ENCODE measurements at places on chromosomes 16 and 17.

GRCh38 chr16:89360760-89361435 is 129.5 kb downstream of the ANKRD11 start:
- no peak overlapping the region for H3K4me3 ChIP-seq
- no peaks in the 10 kb centered on the region for H3K27me3 ChIP-seq
- H3K36me3 ChIP-seq: no peaks in the 10 kb centered on the region
- H3K27ac ChIP-seq: peak overlapping the region; percentile 65

- peaks cover 10% of the 10 kb centered on the region for H3K4me1 ChIP-seq
- H3K4me3 ChIP-seq: no peak overlapping the region
- H3K27me3 ChIP-seq: no peaks in the 10 kb centered on the region
Observed at GRCh38 chr17:57293077-57293476, 36.8 kb downstream of the MSI2 start.

DNA sequence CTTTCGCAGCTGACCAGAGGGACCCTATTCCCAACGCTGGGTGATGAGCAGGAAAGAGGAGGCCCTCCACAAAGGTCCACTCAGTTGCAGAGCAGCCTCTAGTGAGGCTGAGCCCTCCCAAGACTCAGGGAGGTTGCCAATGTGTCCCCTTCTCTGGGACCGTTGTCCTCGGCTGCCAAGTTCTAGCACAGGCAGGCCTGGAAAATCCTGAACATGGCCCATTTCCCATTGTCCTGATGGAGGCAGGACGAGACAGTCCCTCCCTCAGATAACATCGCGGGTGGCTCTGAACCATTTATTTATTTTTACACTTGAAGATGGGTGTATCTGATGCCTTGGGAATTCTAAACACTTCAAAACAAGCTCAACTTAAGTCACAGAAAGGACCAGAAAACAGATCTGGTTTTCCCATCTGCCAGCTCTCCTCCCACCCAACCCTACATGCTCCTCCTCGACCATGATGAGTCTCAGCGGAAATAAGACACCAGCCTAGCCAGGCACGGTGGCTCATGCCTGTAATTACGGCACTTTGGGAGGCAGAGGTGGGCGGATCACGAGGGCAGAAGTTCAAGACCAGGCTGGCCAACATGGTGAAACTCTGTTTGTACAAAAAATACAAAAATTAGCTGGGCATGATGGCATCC is 12.8 kb downstream of the CDIP1 start:
- DNase-seq: no peak
- H3K27me3 ChIP-seq: no peaks in the 10 kb centered on the region
- peaks cover 3% of the 10 kb centered on the region for H3K4me1 ChIP-seq
- H3K27ac ChIP-seq: no peak overlapping the region

- no peak overlapping the region for H3K27ac ChIP-seq
- peak; percentile 66 for DNase-seq
- no peaks in the 10 kb centered on the region for H3K36me3 ChIP-seq
- no peak overlapping the region for H3K4me3 ChIP-seq
- H3K4me1 ChIP-seq: peaks cover 6% of the 10 kb centered on the region
- H3K27me3 ChIP-seq: no peaks in the 10 kb centered on the region
Observed at GRCh38 chr16:69089091-69089910, 16.2 kb upstream of the HAS3 start.

- H3K27me3 ChIP-seq: no peaks in the 10 kb centered on the region
- H3K36me3 ChIP-seq: peaks cover 2% of the 10 kb centered on the region
- DNase-seq: peak; percentile 29
- H3K4me1 ChIP-seq: no peaks in the 10 kb centered on the region
Observed at GRCh38 chr17:76772842-76773525, 35.1 kb downstream of the MFSD11 start.

- no peak overlapping the region for H3K4me3 ChIP-seq
- H3K27ac ChIP-seq: peak overlapping the region; percentile 36
- H3K4me1 ChIP-seq: peaks cover 7% of the 10 kb centered on the region
- no peaks in the 10 kb centered on the region for H3K36me3 ChIP-seq
- DNase-seq: no peak
Observed at GRCh38 chr17:72338304-72338703, 217.5 kb downstream of the SOX9 start.

GRCh38 chr17:81621494-81622130 is 15.3 kb downstream of the NPLOC4 start:
- DNase-seq: no peak
- no peaks in the 10 kb centered on the region for H3K4me1 ChIP-seq
- no peak overlapping the region for H3K27ac ChIP-seq
- H3K36me3 ChIP-seq: peaks cover 17% of the 10 kb centered on the region
- H3K27me3 ChIP-seq: no peaks in the 10 kb centered on the region

- H3K27me3 ChIP-seq: no peaks in the 10 kb centered on the region
- no peak overlapping the region for H3K4me3 ChIP-seq
- H3K36me3 ChIP-seq: no peaks in the 10 kb centered on the region
Observed at GRCh38 chr16:24906199-24906808, 60.5 kb downstream of the SLC5A11 start.

DNA sequence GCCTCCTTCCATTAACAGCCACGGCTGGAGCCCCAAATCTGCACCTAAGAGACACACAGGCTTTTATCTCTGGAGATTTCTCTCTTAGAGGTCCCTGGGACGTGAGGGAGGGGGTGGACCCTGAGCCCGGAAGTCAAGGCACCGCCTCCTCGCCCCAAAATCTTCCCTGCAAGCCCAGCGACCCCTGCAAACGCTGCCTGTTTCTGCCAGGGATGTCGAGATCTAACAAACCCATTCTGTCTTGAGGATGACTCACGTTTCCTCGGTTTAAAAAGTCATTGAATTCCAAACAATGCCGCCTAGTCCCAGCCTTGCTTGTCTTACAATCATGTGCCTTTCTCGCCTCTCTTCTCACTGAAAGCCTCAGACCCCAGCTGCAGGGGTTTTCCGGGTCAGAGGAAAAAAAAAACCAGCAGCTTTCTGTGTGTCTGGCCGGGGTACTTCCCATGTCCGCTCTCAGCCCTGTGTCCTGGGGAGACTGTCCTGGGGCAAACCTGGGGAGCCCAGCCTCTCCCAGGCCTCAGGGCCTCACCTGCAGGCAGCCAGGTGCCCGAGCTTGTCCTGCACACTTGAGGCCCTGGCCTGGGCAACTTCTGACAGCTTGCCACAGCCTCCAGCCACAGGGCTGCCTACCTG is 15.4 kb downstream of the ARL2BP start:
- peak overlapping the region; percentile 95 for H3K27ac ChIP-seq
- H3K27me3 ChIP-seq: no peaks in the 10 kb centered on the region
- H3K36me3 ChIP-seq: no peaks in the 10 kb centered on the region
- peaks cover 5% of the 10 kb centered on the region for H3K4me1 ChIP-seq

GRCh38 chr16:8634991-8635736 is 13.7 kb downstream of the METTL22 start:
- peaks cover 22% of the 10 kb centered on the region for H3K36me3 ChIP-seq
- H3K4me3 ChIP-seq: no peak overlapping the region
- peak; percentile 88 for DNase-seq
- H3K27ac ChIP-seq: no peak overlapping the region

DNA sequence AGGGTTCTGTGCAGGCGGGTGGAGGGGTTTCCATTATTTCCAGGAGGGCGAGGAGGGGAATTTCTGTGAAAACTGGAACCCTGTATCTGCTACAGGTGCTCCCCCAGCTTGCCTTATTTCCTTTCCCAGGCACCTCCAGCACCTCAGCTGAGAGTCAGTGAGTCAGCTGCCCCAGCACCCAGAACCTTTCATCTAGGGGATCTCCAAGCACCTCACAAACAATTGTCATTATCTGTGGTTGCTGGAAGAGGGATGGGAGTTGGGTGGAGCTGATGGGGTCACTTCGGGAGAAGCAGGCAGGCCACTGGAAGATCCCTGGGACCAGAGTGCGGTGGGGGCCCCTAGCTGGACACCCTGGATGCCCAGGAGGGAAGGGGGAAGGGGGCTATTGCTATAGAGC is 10.0 kb upstream of the CLUH start:
- no peak overlapping the region for H3K4me3 ChIP-seq
- H3K27me3 ChIP-seq: no peaks in the 10 kb centered on the region
- H3K27ac ChIP-seq: no peak overlapping the region
- H3K36me3 ChIP-seq: no peaks in the 10 kb centered on the region
- H3K4me1 ChIP-seq: peaks cover 2% of the 10 kb centered on the region

GRCh38 chr17:45394913-45395568 is 37.6 kb downstream of the ARHGAP27 start:
- H3K36me3 ChIP-seq: peaks cover 1% of the 10 kb centered on the region
- no peaks in the 10 kb centered on the region for H3K27me3 ChIP-seq
- H3K4me1 ChIP-seq: peaks cover 3% of the 10 kb centered on the region

GRCh38 chr16:75702242-75702641 is 981 bp upstream of the DUXB start:
- no peaks in the 10 kb centered on the region for H3K4me1 ChIP-seq
- H3K27me3 ChIP-seq: no peaks in the 10 kb centered on the region
- DNase-seq: peak; percentile 24
- no peak overlapping the region for H3K4me3 ChIP-seq

DNA sequence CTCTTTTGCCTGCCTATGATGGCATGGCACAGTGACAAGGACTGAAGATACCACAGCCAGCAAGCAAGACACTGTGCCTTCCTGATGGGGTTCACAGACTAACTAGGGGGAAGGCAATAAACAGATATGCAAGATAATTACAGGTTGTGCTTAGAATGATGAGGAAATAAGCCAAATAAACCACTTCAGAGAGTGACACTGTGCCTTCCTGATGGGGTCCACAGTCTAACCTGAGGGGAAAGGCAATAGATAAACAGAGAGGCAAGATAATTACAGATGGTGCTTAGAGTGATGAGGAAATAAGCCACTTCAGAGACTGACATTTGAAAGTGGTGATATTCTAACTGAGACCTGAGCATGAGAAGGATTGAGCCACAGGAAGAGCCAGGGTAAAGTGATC is 84.2 kb downstream of the HS3ST2 start:
- no peak overlapping the region for H3K4me3 ChIP-seq
- H3K36me3 ChIP-seq: no peaks in the 10 kb centered on the region
- no peak overlapping the region for H3K27ac ChIP-seq
- DNase-seq: no peak
- no peaks in the 10 kb centered on the region for H3K27me3 ChIP-seq

GRCh38 chr16:46632778-46633733 is 11.9 kb upstream of the SHCBP1 start:
- H3K27ac ChIP-seq: no peak overlapping the region
- H3K4me1 ChIP-seq: no peaks in the 10 kb centered on the region
- peak; percentile 84 for DNase-seq
- H3K27me3 ChIP-seq: no peaks in the 10 kb centered on the region
- no peak overlapping the region for H3K4me3 ChIP-seq

- H3K27ac ChIP-seq: no peak overlapping the region
- no peaks in the 10 kb centered on the region for H3K36me3 ChIP-seq
- peak; percentile 18 for DNase-seq
Observed at GRCh38 chr17:81408049-81408448, 12.8 kb downstream of the BAHCC1 start.

DNA sequence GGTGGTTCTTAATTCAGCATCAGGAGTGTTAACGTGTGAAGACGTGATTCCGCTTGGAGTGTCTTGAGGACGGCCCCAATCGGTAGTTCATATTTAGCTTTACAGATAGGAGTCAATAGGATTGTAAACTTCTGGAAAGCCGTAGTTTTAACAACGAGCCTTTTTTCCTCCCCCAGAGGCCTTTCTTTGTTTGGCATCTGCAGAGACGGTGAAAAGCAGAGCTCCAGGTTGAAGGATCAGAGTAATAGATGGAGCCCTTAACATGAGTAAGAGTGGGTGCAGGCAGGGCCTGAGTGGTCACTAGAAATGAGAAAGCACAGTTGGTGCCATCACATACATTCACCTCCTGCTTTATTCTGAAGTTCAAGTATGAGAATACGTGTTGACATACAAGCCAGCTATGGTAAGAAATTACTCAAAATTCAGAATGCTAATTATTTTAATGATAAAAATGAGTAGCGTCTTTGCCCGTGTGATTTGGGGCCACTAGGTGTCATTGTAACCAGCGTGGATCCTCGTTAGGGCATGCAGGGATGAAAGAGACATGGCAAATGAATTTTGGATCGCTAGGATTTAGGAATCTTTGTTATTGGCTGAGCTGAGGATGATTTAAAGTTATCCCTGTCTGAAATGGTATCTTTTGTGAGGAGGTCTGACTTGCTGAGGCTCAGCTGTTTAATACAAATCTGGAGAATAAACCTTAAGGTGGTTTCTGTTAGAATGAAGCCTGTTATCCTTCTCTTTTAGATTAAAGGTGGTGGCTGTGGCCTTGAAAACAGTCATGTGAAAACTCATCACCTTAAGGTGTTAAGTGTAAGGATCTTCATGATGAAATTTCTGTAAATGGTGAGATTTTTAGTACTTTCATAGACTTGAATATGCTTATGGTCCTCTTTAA is 18.6 kb downstream of the PRCD start:
- no peaks in the 10 kb centered on the region for H3K4me1 ChIP-seq
- peak overlapping the region; percentile 100 for H3K4me3 ChIP-seq
- no peak overlapping the region for H3K27ac ChIP-seq
- H3K27me3 ChIP-seq: no peaks in the 10 kb centered on the region

GRCh38 chr17:73888862-73889261 is 244.6 kb upstream of the SDK2 start:
- DNase-seq: no peak
- H3K27ac ChIP-seq: no peak overlapping the region
- no peak overlapping the region for H3K4me3 ChIP-seq
- H3K36me3 ChIP-seq: no peaks in the 10 kb centered on the region

DNA sequence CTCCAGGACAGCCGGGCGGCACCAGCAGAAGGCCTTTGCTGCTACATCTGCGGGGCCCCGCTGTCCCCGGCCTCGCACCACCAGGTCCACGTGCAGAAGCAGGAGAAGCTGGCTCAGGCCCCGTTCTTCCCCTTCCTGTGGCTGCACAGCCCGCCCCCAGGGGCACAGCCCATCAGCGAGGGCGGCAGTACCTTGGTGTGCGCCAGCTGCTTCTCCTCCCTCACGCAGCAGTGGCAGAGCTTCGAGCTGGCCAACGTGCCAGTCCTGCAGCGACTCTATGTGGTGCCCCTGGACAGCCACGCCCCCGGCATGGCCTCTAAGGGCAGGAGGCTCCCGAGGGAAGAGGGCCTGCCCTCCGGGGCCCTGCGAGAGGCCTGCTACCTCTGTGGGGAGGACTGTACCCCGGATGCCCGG is 58.3 kb upstream of the CIBAR2 start:
- peaks cover 17% of the 10 kb centered on the region for H3K4me1 ChIP-seq
- DNase-seq: no peak
- no peaks in the 10 kb centered on the region for H3K27me3 ChIP-seq
- no peak overlapping the region for H3K27ac ChIP-seq
- no peaks in the 10 kb centered on the region for H3K36me3 ChIP-seq
- H3K4me3 ChIP-seq: no peak overlapping the region

- no peaks in the 10 kb centered on the region for H3K36me3 ChIP-seq
- H3K27me3 ChIP-seq: no peaks in the 10 kb centered on the region
- no peak overlapping the region for H3K27ac ChIP-seq
Observed at GRCh38 chr16:20997147-20997546, 96.6 kb downstream of the LYRM1 start.

- no peaks in the 10 kb centered on the region for H3K36me3 ChIP-seq
- H3K4me1 ChIP-seq: no peaks in the 10 kb centered on the region
- no peak for DNase-seq
- no peaks in the 10 kb centered on the region for H3K27me3 ChIP-seq
Observed at GRCh38 chr16:81094771-81095251, 1.4 kb downstream of the GCSH start.
